ENCODE measurements at places on chromosomes 12 and 14. TPM values are rescaled to one million over a fixed set of nuclear protein-coding genes. Genes with fewer than 3 reads are reported as not detected.

GRCh38 chr14:94601884-94602391 is 10.3 kb upstream of the SERPINA3 start:
- no peak overlapping the region for H3K27ac ChIP-seq
- DNase-seq, result no peak
- H3K4me1 ChIP-seq, result no peaks in the 10 kb centered on the region
- H3K36me3 ChIP-seq, result no peaks in the 10 kb centered on the region
- H3K27me3 ChIP-seq, result no peaks in the 10 kb centered on the region

The NABP2 gene
- total RNA-seq, result 64.3 TPM

DNA sequence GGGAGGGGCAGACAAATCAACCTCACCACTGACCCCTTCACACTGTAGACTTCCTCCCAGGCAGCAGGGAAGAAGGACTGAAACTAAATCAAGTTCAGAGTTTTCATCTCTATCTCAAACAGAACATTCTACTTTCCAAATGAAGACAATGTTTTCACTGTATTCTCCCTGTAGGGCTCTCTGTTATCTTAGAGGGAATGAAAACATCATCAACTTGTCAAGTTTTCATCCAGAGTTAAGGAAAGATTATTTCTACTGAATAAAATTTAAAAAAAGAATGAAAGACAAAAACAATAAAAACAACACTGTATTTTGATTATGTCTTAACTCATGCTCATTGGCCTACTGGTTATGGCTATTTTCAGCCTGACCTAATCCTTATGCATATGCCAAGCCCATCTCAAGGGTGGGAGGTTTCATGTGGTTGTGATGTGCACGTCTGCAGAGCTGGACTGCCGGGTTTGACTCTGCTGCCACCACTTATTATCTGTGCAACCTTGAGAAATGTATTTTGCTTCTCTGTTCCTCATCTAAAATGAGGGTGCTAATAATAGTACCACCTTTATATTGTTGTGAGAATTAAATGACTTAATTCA is 152.0 kb upstream of the AVPR1A start:
- H3K36me3 ChIP-seq, result no peaks in the 10 kb centered on the region
- no peaks in the 10 kb centered on the region for H3K27me3 ChIP-seq
- no peak for DNase-seq
- H3K27ac ChIP-seq, result no peak overlapping the region

- H3K4me3 ChIP-seq, result no peak within 1 kb of the TSS
- DNase-seq, result no peak
- H3K4me1 ChIP-seq, result no peaks in the 10 kb centered on the region
- peaks cover 7% of the 10 kb centered on the region for H3K27me3 ChIP-seq
- no peak within 1 kb of the TSS for H3K27ac ChIP-seq
Measured at GRCh38 chr12:16347391-16348298, at the start of gene MGST1. Gene MGST1, plus strand, starts transcription at chr12:16347645. Its CDS starts 6,608 bp downstream, at chr12:16354253.

The ADAM20 gene
- 0.18 TPM for total RNA-seq

DNA sequence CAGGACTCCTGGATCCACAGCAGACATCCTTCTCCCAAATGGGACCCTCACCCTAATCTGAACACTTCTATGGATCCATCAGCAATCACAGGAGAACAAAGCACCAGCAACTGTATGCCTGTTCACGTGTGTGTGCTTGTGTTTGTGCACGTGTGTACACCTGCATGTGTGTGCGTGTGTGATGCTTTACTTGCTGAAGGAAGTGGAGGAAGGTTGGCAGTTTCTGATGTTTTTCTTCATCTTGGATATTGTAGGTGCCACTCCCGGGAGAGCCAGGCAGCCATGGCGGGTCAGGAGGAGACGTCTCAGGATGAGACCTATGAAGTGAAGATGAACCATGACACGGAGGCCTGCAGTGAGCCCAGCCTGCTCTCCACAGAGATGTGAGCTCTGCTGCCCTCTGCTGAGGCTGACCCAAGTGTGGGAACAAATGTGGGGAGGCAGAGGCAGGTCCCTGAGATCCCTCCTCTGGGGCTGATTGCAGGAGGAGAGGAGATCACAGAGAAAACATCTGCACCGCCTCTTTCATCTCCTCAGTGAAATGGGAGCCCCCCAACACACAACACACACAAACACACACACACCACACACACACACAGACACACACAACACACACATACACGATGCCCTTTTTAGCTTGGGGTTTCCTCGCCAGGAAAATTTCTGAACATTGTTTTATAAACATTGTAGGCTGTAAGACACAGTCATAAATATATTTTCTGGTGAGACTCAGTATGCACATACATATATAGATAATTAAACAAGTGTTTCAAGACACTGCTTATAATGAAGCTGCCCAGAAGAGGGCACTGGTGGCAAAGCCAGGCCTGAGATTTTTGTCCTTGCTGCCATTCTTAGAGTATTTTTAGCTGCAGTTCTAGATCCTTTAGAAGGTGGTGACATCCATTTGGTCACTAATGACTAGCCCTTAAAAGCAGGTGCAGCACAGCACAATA is 112.2 kb upstream of the FKBP4 start:
- peak; percentile 74 for DNase-seq
- peak overlapping the region; percentile 87 for H3K27ac ChIP-seq
- peaks cover 6% of the 10 kb centered on the region for H3K4me1 ChIP-seq
- no peaks in the 10 kb centered on the region for H3K27me3 ChIP-seq
- H3K36me3 ChIP-seq, result peaks cover 2% of the 10 kb centered on the region

DNA sequence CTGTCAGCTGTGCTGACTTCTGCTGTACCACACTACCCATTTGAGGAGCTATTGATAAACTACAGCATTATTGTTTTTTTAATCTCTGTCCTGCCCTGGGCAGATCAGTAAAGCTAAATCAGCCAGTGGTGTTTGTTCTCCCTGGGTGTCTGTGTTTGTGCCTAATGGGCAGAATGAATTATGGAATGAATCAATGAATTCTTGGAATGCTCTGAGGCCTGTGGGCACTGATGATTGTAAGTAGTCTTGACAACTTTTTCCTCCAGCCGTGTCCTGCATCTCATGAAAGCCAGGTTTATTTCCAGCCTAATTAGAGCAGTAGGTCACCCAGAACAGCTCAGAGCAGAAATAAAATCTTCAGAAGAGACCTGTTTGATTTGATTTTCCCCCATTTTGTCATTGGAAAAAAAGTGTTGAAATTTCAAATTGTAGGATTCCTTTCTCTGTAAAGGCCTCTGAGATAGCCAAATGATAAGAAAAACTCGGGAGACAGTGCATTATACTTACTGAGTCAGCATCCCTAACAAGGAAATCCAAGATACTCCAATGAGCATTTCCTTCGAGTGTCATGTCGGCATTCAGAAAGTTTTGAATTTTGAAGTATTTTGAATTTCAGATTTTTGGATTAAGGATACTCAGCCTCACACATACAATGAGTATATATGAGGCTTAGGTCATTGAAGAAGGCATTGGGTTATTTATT is 19.4 kb upstream of the EVL start:
- no peak for DNase-seq
- H3K27ac ChIP-seq, result no peak overlapping the region
- peaks cover 24% of the 10 kb centered on the region for H3K4me1 ChIP-seq
- peaks cover 6% of the 10 kb centered on the region for H3K36me3 ChIP-seq
- no peak overlapping the region for H3K4me3 ChIP-seq

DNA sequence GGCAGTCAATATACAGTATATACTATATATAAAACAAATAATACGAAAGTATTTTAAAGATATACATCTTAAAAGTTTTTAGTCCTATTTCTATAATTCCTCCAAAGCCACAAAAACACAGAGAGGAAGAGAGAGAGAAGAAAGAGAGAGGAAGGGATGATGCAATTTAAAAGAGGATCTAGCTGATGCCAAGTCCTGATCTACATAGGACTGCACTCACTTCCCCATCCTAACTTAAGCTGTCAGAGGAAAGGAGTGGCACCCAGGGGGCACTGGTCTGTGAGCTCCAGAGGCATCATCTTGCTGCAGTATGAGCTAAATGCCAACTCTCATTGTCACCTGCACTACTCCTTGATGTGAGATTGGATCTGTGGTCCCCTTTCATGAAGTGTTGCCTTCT is 95.8 kb downstream of the C12orf42 start:
- H3K36me3 ChIP-seq, result no peaks in the 10 kb centered on the region
- no peaks in the 10 kb centered on the region for H3K4me1 ChIP-seq
- H3K27me3 ChIP-seq, result no peaks in the 10 kb centered on the region

DNA sequence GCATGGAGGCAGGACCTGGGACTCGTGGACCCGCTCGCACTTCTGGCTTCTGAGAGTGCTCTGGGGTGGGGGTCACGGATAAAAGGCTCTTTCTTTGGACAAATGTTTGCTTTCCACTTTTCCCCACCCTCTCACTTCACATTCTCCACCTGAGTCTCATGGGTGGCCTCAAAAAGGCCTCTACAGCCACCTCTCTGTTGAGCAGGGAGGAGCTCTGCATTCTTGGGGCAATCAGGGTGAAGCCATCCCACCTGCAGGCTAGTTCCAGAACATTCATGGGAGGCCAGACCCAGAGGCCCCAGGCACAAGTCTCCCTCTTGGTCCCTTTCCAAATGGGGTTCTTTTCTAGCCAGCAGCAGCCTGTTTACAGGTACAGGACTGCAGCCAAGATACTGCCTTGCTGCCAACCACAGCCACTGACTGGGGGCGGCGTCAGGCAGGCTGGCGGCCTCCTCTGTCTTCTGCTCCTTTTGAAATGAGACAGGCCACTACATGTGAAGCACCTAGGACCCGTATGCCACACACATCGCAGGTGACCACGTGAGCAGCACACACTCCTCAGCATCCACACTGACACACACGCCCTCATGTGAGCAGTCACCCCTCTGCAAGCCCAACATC is 18.2 kb upstream of the CEBPE start:
- H3K36me3 ChIP-seq, result no peaks in the 10 kb centered on the region
- no peak overlapping the region for H3K27ac ChIP-seq
- no peak overlapping the region for H3K4me3 ChIP-seq
- peaks cover 2% of the 10 kb centered on the region for H3K27me3 ChIP-seq
- no peaks in the 10 kb centered on the region for H3K4me1 ChIP-seq

The INHBE gene
- total RNA-seq, result not detected

DNA sequence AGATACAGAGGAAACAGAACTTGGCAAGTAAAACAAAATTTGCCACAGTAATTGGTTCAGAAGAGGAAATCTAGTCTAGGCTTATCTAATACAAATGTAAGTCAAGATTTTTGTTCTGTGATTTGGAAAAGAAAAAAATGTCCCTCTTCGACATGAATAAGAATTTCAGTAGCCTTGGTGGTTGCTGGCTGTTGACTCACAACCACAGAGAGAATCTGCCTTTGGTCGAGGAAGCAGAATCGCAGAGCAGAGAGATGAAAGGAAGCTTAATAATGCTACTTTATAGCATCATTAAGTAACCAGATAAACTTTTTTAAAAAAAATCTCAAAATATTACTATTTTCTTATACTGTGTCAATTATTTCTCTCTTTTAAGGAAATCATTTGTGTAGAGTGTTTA is 1096.6 kb downstream of the FLRT2 start:
- H3K27ac ChIP-seq, result no peak overlapping the region
- no peaks in the 10 kb centered on the region for H3K36me3 ChIP-seq
